Cardiac fibroblast (primary cell): ENCODE measurements at places on chromosomes 11 and 22.

DNA sequence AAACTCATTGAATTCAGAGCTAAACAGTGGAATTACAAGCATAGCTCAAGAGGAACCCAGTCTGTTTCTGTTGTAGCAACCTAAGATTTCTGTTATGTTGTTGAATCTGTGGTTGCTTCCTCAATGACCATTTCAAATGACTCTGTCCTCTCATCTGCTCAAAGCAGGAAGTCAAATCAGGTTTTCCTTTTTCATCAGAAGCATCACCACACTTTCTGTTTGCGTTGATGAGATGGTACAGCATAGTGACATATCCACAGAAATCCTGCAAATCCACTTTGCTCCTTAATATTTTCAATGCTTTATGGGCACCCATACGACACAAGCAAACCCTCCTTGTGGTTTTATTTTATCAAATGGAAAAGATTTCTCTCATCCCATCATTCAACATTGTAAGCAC lies 12.6 kb upstream of the UCP2 start:
- DNase-seq, result no peak

- no peak for DNase-seq
These were observed 84.1 kb downstream of the PARVA start for GRCh38 chr11:12461516-12461915.

GRCh38 chr11:42003801-42004200 lies 544.3 kb upstream of the LRRC4C start:
- no peak for DNase-seq

GRCh38 chr22:32558681-32559355 lies 84.2 kb downstream of the FBXO7 start:
- peak; percentile 56 for DNase-seq

- no peak for DNase-seq
These were observed 8.9 kb downstream of the APOBEC3A start for GRCh38 chr22:38966380-38966702.

GRCh38 chr11:134480136-134480712 lies 68.2 kb upstream of the B3GAT1 start:
- no peak for DNase-seq
